ENCODE measurements at places on chromosomes 4 and X.

DNA sequence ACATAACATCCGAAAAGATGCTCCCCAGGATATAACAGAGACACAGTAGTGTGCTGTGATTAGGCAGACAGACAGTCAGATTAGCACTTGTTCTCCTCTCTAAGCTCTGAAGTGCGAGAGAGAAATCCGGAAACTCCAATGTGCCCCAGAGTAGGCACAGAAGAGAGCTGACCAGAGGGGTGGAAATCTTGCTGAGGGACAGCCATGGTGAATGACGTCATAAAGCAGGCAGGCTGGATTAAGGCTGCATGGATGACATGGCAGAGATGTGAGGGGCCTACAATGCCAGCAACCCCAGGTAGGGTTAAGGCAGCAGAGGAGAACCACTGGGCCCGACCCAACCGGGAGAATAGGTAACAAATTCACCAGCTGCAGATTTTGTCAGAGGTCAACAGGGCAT, 53.3 kb downstream of the MEPE start:
- no peak for DNase-seq

- DNase-seq, result no peak
Measured at GRCh38 chr4:81736324-81736723, 264.6 kb upstream of the RASGEF1B start.

DNA sequence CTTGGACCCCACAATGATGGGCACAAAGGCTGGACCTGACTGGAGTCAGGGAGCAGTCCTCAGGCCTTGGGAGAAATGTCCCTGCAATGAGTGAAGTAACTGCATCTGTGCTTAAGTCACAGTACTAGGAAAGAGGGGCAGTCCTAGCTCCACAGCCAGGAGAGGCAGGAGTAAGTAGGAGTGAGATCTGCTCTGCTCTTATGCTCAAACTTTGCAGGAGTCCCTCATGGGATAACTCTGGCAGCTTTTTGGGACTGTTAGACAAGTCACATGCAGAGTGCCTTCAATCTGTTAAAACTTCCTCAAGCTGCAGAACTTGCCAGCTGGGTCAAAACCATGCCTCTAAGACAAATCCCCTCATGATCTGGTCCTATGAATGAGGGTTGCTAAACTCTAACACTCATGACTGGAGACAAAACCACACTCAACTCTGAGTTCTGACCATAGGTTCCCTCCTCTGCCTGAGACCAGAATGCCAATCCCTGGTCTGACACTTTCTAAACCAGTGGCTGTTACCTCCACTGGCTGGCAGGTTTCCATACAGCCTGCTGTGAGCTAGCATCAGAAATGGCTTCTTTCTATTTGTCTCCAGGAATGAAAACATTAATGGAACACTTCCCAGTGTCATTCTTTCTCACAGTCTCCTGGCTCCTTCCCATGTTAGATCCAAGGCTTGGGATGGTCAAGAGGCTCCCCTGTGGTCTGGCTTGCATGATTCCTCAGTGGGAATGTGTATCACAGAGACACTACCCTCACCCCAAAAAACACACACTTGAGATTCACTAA, 819.3 kb downstream of the PCDH7 start:
- no peak for DNase-seq

DNA sequence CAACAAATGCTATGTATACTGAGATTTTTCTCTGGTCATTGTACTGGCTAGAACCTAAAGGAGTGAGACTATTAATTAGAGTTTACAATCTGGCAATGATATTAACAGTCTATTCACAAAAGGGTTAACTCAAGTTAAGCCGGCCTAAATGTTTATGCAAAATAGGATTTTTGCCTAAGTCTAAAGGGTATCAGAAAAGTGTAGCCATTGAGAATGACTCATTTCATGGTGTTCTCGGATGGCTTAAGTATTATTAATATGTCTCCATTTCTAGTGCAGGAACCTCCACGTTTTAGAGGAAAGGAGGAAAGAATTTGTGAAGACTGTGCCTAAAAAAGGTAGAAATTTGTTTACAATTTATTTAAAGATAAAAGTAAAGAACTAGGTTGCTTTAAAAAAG, 29.8 kb downstream of the DYNLT3 start:
- no peak for DNase-seq

GRCh38 chr4:20831746-20832145, 131.5 kb downstream of the PACRGL start:
- no peak for DNase-seq

DNA sequence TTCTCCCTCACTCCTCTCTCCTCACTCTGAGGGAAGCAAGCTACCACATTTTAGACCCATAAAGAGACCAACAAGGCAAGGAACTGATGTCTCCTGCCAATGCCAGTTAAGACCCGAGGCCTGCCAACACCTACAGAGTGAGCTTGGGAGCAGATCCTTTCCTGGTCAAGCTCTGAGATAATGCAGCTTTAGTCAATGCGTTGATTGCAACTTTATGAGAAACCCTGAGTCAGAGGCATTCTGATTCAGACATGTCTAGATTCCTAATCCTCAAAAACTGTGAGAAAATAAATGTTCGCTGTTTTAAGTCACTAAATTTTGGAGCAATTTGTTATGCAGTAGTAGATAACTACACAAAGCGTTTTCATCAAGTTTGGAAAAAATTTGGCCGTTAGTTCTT, 115.5 kb downstream of the JADE1 start:
- DNase-seq, result no peak

DNA sequence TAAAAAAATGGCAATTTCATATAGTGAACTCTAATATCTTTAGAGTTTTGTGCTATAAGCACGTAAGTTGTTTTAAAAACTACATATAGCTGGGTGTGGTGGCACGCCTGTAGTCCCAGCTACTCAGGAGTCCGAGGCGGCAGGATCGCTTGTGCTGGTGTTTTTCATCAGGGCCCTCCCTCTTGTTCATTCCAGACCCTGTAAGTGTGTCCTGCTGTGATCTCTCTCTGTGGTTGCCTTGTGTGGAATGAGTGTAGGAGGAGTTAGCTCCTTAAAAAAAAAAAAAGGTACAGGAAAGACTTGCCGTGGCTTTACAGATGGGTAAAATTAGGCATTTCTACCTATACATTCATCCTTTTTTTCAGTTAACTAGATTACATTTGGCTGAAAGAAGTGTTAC, 35.4 kb downstream of the RBBP7 start:
- DNase-seq, result no peak

DNA sequence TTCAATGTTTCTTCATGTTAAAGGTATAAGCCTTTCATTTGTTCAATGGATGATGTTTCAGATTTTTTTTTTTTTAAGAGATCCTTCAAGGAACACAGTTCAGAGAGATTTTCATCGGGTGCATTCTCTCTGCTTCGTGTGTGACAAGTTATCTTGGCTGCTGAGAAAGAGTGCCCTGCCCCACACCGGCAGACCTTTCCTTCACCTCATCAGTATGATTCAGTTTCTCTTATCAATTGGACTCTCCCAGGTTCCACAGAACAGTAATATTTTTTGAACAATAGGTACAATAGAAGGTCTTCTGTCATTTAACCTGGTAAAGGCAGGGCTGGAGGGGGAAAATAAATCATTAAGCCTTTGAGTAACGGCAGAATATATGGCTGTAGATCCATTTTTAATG, 75.8 kb downstream of the NPNT start:
- DNase-seq, result no peak

GRCh38 chr4:14958436-14958835, 43.8 kb upstream of the CPEB2 start:
- DNase-seq, result no peak

GRCh38 chr4:8171984-8172924, 13.6 kb upstream of the ABLIM2 start:
- DNase-seq, result no peak

GRCh38 chrX:103573202-103573601, 12.1 kb upstream of the TCEAL4 start:
- no peak for DNase-seq

DNA sequence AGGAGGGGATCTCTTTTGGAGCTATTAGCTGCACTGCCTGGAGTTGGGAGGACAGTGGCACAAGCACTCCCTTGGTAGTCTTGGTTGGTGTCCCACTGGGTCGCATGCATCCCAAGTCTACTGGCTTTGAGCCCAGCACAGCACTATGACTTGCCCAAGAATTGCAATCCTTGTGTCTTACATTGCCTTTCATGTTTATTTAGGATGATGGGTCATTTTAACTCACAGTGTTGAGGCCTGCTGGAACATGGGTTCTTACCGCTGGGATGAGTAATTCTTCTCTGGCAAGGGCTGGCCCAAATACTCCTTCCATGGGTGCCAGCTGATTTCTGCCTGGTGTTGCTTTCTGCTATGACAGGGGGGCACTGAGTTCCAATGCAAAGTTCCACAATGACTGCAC, 185.5 kb downstream of the TEX13C start:
- no peak for DNase-seq

GRCh38 chr4:24798036-24798610, 2.8 kb downstream of the SOD3 start:
- no peak for DNase-seq

DNA sequence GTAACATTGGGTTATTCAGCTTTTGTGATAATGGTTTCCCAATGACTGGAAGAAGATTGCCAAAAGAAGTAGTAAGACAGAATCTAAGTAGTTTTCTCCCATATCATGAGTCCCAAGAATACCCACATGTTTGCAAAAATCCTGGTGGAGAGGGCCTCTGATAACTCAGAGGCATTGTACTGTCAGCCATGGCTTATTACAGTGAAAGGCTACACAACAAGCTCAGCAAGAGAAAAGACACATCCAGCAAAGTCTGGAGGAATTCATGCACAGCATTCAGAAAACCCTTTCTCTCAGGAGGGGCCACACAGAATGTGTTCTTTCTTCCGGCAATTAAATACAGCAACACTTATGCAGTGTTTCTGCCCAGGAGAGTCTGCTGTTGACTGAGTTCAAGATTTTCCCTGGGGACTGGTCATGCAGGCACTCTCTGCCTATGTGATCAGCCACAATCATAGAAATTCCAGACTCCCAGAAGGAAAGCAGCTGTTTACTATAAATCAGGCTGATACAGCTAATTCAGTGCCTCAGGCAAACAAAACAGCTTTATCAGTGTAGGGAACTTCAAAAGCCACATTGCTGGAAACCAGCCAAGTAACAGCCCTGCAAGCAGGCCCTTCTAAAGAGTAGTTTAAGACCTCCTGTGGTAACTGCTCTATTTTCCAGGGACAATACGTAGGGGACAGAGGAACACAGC, 937.1 kb downstream of the CCSER1 start:
- peak; percentile 35 for DNase-seq

GRCh38 chr4:133096972-133097371, 52.1 kb upstream of the PCDH10 start:
- DNase-seq, result no peak

GRCh38 chrX:104567506-104567905, 1.5 kb downstream of the IL1RAPL2 start:
- DNase-seq, result no peak

- no peak for DNase-seq
Measured at GRCh38 chrX:8607326-8607725, 124.6 kb downstream of the ANOS1 start.
